ENCODE measurements at places on chromosomes 11 and 22.

DNA sequence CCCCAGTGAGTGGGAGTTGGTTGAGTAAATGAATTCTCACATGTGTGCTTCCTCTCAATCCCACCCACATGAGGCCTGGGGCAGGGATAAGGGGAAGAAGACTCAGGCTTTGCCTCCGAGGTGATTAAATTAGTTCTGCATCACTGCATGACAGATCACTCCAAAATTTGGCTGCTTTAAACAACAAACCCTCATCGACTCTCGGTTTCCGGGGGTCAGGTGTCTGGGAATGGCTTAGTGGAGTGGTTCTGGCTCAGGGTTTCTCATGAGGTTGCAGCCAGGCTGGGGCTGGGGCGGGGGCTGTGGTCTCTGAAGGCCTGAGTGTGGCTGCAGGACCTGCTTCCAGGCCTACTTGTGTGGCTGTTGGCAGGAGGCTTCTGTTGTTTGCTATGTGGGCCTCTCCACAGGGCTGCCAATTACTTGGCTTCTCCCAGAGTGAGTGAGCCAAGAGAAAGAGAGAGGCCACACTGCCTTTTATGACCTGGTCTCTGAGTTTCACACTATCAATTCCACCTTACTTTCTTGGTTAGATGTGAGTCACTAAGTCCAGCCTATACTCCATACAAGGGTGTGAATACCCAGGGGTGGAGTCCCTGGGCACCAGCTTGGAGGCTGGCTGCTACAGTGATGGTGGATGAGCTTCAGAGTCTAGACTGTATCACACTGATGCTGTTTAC is 15.9 kb downstream of the MOGAT2 start:
- ATAC-seq, result no peak

DNA sequence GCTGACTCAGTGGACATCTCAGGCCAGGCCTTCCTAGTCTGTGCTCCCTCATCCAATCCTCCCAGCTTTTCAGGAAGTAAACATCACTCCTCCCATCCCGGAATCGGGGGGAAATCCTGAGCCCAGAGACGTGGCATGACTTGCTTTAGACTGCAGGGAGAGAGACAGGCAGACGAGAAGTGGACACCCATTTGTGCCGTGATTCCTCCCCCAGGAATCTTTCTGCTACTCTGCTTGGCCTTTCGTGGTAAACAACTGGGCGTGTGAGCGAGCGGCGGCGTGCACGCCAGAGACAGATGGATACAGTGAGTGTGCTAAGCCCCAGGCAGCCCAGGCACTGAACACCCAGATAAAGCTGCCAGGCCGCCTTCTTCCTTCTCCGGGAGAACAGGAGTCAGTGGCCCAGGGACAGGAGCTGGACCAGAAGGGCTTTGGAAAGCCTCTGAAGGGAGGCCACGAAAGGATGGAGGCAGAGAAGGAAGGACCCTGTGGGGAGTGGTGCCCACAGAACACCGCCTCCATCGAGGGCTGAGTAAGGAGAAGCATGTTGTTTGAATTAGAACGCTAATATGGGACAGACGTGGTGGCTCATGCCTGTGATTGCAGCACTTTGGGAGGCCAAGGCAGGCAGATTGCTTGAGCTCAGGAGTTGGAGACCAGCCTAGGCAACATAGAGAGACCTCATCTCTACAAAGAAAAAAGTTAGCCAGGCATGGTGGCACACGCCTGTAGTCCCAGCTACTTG is 53.0 kb upstream of the PRR5 start:
- peak; percentile 86 for ATAC-seq

- ATAC-seq, result no peak
These were observed 566 bp downstream of the DDB1 start for GRCh38 chr11:61332281-61332796.

GRCh38 chr11:15651033-15651432 is 536.3 kb downstream of the INSC start:
- no peak for ATAC-seq

- ATAC-seq, result no peak
These were observed 96.2 kb upstream of the TRIM77 start for GRCh38 chr11:89613911-89614310.

DNA sequence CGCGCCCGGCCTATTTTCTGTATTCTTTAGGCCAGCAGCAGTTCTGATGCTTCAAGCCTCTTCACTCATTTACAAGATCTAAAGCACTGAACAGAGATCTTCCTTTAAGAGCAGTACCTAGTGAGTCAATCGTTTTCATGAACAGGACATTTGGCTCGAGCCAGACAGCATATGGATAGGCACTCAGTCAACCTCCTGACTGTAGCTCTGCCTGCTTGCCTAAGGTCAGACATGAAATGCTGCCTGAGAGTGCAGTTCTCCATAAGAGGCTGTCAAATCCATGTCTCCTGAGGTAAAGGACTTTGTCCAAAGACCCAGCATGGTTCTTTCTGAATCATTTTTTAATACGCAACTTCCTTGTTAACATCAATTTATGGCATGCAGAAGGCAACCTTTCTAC is 941.2 kb downstream of the DLG2 start:
- ATAC-seq, result no peak

- no peak for ATAC-seq
These were observed 28.1 kb upstream of the IGSF9B start for GRCh38 chr11:133984828-133985227.

DNA sequence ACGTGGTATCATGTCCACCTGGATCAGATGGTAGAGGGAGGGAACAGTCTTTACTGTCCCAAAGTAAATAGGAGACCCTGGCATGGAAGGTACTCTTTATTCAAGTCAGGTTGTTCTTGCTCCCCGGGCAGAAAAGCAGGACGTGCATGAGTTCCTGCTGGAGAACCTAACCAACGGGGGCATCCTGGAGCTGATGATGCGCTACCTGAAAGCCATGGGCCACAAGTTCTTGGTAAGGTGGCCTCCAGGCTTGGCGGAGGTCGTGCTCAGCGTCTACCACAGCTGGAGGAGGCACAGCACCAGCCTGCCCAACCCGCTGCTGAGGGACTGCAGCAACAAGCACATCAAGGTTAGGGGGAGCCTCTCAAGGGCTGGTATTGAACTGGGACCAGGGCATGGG is 48.7 kb downstream of the CABIN1 start:
- ATAC-seq, result no peak

- no peak for ATAC-seq
These were observed 88.9 kb downstream of the MAML2 start for GRCh38 chr11:96254087-96254486.

DNA sequence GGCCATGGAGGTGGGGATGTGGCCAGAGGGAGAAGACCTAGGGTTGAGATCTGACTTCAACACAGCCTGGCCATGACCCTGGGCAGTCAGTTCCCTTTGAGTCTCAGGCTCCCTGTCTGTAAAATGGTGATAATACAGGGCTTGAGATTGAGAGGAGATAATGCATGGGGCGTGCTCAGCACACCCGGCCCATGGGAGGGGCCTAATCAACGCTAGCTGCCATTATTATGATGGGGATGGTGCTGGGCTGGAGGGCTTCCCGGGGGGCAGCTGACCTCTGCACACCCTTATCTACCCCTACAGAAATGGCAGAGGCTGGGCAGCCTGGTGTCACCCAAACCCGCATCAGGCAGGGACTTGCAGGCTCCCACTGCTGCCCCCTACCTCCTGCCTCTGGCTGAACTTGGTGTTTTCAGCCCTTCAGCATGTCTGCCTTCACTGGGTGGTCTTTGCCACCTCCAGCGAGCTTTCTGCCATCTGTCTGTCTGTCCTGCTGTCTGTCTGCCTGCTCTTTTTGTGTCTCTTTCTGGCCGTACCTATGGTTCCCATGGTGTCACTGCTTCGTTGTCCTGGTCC is 84.5 kb downstream of the CACNA1I start:
- no peak for ATAC-seq

- no peak for ATAC-seq
These were observed 301.0 kb downstream of the MIAT start for GRCh38 chr22:26958378-26958777.

DNA sequence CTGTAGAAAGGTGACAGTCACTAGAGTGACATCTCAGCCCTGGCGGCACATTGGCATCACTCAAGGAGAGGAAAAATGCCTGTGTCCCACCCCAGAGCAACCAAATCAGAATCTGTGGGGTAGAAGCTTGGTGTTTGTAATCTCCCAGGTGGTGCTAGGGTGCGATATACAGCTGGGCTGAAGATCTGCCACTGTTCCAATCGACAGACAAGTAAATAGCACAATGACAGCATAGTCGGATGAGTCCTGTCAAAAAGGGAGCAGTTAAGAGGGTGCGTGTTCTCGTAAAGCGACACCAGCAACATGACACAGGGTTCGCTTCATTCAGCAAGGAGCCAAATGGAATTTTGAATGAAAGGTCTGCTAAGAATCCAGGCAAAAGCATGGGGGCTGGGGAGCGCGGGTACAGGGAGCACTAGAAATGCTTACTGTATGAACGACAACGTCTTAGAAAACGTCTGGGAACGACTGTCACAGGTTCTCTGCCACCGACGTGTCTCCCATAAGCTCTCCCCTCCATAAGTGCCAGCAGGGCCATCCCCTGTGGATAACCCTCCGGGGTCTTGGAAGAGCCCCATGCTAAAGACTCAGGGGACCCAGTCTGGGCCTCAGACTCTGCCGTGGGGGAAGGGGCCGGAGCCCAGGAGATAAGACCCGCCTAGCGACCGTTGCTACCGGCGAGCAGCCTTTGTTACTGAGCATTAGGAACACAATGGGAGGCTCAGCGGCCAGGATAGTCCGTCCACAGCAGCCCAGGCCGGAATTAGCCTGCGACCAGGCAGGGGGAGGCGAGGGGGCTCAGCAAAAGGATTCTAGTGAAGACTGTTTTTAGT is 20.8 kb downstream of the ADA2 start:
- ATAC-seq, result no peak

GRCh38 chr11:133118563-133119268 is 413.6 kb downstream of the OPCML start:
- no peak for ATAC-seq

DNA sequence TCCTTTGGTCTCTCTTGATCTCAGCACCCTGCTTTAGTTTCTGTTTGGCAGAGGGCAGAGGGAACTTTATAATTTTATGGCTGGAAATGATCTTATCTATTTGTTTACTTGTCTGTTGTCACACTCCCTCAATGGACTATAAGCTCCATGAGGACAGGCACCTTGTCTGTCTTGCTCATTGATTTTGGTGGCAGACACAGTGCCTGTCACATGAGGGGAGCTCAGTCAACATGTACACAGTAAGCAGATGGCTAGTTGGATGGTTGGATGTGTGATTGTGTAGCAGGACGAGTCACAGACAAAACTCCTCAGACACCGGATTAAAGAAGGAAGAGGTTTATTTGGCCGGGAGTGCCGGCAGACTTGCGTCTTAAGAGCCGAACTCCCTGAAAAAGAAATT is 80.4 kb downstream of the MYO18B start:
- ATAC-seq, result no peak

DNA sequence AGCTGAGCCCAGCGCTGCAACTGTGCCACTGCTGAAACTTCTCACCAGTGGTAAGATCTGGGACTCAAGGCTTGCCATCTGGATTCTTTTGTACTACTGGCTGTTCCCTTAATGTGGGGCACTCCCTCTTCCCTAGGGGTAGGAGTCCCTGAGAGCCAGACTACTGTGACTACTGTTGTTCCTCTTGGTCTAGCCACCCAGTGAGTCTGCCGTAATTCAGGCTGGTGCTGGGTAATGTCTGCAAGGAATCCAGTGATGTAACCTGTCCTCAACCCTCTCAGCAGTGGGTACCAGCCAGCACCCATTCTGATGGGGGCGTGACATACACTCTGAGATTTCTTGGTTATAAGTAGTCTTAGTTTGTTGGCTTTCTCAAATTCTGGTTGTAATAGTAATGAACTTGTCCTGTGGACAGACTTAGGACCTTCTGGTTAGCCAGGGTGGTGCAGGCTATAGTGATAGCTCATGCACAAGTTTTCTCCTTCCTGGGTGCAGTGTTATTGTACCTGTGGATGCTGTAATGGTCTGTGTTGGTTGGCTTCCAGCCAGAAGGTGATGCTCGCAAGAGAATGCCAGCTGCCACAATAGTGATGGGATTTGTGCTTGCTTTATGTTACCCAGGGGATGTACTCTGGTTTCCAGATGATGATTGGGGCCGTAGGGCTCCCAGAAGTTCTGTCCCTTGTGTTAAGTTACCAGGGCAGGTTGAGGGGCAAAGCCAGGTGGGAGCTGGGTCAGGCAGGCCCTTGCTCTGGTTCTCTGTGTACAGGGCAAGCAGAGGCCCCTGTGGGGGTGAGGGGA is 65.5 kb downstream of the ARHGAP42 start:
- no peak for ATAC-seq

GRCh38 chr22:41658869-41659268 is 29.8 kb downstream of the SNU13 start:
- ATAC-seq, result no peak

- no peak for ATAC-seq
These were observed 14.0 kb upstream of the C22orf39 start for GRCh38 chr22:19461506-19461905.

DNA sequence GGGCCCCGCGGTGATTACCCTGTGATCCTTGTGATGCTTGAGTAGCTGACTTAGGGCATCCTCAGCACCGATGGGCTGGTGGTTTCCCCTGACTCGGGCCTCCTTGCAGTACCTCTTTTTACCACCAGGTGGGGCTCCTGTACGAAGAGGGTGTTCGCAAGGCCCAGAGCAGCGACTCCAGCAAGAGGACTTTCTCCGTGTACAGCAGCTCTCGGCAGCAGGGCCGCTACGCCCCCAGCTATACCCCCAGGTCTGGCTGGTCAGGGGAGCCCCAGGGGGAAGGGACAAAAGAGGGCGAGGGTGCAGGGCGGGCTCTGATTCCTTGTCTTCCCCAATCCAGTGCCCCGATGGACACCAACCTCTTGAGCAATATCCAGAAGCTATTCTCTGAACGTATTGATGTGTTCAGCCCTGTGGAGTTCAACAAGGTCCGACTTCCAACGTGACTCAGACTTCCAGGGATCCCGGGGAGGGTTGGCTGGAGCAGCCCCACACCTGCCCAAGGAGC is 1.3 kb upstream of the TM7SF2 start:
- ATAC-seq, result peak; percentile 30

All from gastroesophageal sphincter (tissue), 4 donors.